ENCODE measurements at places on chromosomes 11 and 22.

DNA sequence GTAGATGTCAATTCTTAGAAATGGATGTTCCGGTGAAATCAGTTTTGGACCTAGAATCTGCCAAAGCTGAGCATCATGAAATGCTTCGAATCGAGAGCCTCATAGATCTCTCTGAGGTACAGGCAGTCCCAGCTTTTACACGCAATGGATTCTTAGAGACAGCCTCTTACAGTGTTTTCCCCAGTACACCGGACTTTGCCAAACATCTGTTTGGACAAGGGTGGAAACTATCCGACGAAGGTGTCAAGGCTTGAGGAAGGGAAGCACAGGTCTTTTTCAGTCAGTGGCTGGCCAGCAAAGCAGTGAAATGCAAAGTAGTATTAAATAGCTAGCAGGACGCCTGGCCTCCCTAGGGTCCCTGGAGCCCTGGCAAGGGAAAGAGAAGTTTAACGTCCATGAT lies 4.9 kb downstream of the GRK3 start:
- DNase-seq, result no peak

- no peak for DNase-seq
Observed at GRCh38 chr22:48443680-48444079, 1384.0 kb downstream of the BRD1 start.

GRCh38 chr11:80315200-80315599 lies 874.4 kb upstream of the TENM4 start:
- DNase-seq, result no peak

- no peak for DNase-seq
Observed at GRCh38 chr11:79328402-79328801, 112.4 kb downstream of the TENM4 start.

- DNase-seq, result peak; percentile 89
Observed at GRCh38 chr22:41768430-41768829, 32.0 kb upstream of the CCDC134 start.

- DNase-seq, result no peak
Observed at GRCh38 chr11:57336111-57336666, 497 bp upstream of the SSRP1 start.

DNA sequence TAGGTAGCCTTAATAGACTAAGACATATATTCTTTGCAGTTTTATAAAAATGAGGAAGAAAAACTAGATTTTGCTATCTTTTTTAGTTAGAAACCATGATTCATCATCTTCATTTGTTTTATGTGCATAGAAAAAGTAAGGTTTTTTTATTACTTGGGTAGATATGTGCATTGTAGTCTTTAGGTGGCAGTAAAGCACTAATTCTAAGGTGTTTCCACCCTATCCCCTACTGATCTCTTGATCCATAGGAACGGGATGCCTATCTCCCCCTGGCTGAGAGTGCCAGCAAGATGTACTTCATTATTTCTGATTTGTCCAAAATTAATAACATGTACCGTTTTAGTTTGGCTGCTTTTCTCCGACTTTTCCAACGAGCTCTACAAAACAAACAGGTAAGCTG lies 148.1 kb downstream of the DYNC2H1 start:
- no peak for DNase-seq

DNA sequence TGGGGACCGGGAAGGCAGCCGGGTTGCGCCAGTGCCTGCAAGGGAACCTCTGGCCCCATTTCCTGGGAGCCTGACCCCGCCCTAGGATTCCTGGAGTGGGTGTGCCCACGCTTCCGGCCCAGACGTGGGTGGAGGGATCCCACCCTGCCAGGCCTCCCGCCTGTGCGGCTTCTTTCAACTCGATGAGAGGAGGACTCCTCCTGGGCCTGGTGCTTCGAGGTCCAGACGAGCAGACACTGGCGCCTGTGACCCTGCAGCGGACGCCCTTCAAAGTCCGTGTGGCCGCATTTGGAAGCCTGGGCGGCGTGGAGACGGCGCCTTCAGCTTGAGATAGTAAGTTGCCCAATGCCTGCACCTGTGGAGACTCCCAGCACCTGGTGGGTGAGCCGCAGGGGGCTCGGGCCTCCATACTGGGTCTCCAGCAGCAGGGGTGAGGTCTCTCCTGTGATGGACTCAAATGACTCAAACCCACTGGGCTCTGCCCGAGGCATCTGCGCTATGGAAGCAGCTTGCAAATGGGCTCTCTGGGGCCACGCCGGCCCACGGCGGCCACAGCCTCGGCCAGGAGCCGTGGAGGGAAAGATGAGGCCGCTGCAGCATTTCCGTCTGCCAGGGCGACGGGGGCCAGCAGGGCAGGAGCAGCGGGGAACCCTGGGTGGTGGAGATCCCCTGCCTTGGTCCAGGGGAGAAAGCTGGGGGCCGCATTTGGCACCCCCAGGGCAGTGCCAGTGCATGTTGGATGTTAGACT lies 64.3 kb upstream of the PPARA start:
- no peak for DNase-seq

- DNase-seq, result no peak
Observed at GRCh38 chr11:80165744-80166143, 724.9 kb upstream of the TENM4 start.

GRCh38 chr22:40855979-40856512 lies 393 bp downstream of the ST13 start:
- peak; percentile 45 for DNase-seq

DNA sequence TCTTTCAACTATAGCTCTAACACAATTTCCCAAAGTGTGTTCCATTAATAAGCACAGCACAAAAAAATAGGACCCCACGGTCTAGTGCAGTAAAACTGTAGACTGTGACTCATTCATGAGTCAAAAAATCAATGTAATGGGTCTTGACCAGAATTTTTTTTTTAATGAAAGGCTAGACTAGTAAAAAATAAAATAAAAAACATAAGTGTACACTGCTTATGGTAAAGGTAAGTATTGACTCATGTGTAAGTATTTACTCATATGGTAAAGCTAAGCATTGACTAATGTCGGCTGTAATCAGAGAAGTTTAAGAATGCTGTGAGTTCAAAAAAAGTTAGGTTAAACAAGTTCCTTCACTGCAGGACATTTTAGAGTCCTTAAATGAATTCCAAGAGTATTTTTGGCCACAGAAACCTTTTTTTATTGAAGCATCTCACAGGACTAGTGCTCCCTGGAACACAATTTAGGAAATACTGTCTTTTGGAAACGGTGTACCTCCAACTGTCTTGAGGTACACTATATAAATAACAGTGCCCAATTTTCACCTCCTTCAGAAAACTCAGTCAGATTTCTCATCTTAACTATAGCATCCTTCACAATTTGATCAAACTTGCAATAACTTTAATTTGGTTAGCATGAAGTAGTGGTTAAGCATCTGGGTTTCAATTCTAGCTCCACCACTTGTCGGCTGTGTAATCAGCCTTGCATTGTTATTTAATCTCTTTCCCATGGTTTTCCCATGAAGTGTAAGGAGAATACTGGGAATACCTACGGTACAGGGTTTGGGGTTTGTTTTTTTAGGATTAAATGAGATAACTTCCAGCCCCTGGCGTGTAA lies 2.1 kb downstream of the CCDC73 start:
- no peak for DNase-seq

- no peak for DNase-seq
Observed at GRCh38 chr11:116180806-116181600, 591.8 kb downstream of the BUD13 start.

- DNase-seq, result peak; percentile 29
Observed at GRCh38 chr22:38203090-38203810, 1.5 kb downstream of the MAFF start.

DNA sequence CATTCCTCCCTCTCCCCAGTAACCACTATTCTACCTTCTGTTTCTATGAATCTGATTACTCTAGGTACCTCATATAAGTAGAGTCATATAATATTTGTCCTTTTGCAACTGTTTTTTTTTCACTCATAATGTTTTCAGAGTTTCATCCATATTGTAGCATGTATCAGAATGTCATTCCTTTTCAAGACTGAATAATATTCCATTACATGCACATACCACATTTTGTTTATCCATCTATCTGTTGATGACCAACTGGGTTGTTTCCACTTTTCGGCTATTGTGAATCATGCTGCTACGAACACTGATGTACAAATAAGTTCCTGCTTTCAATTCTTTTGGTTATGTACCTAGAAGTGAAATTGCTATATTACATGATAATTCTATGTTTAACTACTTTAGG lies 40.7 kb downstream of the MRE11 start:
- DNase-seq, result no peak

DNA sequence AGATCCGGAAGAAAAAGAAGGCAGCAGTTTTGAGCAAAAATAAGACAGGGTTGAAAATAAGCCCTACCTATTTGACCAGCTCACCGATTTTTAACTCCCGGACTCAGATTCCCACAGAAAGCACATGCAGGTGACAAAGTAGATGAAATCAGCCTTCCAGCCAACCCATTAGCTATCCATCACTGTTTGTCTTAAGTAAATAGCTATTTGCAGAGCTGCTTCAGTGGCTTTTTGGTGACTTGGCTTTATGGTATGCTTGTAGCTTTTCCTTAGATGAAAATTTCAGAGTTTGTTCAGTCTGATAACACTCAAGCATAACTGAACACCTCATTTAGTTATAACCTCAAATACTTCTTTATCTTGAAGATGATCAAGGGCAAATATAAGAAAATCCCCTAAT lies 192.6 kb downstream of the HIPK3 start:
- DNase-seq, result no peak
